ENCODE measurements at places on chromosomes 4 and X.

DNA sequence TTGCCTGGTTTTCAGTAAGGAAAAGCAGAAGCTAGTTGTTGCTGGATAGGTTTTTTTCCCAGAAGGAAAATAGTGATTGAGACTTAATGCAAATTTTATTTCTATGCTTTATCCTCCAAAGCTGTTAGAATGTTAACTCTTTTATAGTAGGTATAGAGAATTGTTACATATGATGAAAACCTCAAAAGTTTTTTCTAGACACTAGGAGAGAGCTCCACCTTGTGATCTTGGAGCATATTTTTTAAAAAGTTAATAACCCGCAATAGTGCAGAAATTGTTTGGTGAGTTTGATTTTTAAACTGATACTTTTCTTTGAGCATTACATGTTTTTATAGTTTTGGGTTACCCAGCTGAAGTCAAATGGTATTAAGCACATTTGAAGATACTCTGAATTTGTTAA lies 56.5 kb downstream of the STAG2 start:
- DNase-seq, result no peak

GRCh38 chr4:40409835-40410234 lies 74.7 kb downstream of the CHRNA9 start:
- DNase-seq, result no peak

GRCh38 chr4:61533140-61533539 lies 333.0 kb downstream of the ADGRL3 start:
- DNase-seq, result no peak

- no peak for DNase-seq
These were observed 413.6 kb downstream of the AFF2 start for GRCh38 chrX:148913971-148914370.

- DNase-seq, result no peak
These were observed 37.3 kb upstream of the LPAR4 start for GRCh38 chrX:78710171-78710570.

- DNase-seq, result peak; percentile 49
These were observed 10.7 kb upstream of the DLG3 start for GRCh38 chrX:70433848-70434351.

DNA sequence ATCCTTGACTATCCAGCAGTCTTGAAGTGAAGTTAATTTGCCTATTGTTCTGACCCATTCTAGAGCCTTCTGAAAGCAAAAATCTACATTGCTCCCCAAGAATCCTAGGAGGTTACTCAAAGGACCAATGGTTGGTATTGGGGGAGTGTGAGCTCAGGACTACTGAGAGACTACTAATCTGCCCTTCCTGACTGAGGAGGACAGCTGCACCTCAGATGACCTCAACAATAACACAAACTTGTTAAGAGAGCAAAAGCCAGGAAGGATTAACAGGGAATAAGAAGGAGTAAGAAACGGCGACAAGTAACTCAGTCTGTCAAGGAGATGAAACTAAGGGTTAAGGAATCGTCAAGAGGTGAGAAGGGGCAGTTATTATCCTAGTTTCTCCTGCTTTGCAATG lies 43.4 kb downstream of the IDS start:
- no peak for DNase-seq

DNA sequence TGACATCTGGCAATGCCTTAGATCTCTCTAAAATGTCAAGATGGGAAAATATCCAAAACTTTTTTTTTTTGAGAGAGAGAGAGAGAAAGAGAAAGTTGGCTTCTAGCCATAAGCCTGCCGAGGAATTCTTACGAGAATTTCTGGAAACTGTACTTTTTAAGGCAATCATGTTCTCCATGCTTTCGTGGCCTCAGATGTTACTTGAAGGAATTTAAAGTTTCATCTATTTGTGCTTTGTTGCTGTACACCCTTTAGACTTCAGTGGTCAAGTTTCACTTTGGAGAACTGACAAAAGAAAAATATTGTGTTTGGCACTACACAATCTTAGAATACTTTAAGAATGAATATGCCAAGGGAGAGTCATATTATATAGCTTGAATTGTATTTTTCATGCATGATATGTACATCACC lies 53.9 kb downstream of the FAT4 start:
- DNase-seq, result no peak

Data from NCI-H1930 (cell line).